ENCODE measurements at places on chromosomes 1 and 21.

DNA sequence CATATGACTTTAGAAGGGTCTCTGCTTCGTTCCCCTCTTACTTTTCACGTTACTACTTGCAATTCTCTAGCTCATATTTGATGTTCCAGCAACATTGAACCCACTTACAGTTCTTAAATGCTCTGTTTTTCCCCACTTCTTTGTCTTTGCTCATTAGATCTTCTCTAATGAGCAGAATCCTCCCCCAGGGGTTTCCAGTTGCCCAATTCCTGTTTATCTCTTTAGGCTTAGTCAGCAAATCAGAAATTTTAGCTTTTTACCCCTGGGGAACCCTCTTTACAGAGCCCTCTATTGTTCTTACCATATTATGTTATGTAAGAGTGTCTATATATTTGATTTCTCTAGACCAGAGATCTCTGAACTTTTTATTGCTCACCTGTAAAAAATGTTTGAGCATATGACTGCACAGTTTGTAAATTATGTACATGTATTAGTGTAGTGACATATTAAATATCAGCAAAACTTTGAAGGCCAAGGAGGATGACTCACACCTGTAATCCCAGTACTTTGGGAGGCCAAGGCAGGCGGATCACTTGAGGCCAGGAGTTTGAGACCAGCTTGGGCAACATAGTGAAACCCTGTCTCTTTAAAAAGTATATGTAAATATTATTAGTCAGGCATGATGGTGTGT lies 71.4 kb downstream of the FNBP1L start:
- DNase-seq = no peak

DNA sequence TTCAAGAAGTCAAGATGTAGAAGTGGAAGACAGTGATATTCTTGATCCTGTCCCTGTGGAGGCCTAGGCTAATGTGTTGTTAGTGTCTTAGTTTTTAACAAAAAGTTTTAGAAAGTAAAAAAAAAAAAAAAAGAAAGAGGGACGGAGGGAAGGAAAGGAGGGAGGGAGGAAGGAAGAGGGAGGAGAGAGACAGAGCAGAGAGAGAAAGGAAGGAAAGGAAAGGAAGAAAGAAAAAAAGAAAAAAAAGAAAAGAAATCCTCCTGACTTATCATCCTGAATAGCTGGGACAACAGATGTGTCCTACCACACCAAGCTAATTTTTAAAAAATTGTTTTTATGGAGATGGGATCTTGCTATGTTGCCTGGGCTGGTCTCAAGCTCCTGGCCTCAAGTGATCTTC lies 24.6 kb downstream of the PHACTR4 start:
- DNase-seq = no peak

GRCh38 chr1:217891966-217892365 lies 260.8 kb downstream of the SPATA17 start:
- DNase-seq = no peak

DNA sequence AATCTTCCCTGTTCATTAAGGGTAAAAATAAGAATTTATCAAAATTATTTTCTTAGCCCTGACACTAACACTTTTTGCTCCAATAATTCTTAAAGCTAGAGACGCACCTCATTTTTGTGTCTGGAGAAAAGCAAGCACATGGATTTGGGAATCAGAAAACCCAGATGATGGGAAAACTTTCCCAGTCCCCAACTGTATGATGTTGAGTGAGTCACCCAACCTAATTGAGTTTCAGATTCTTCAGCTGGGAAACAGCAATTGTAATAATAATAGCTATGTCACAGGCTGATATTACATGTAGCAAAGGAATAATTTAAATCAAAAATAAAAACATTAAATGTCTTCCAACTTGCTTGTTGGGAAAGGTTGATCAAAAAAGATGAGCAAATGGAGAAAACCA lies 159.0 kb downstream of the MIS18A start:
- DNase-seq = no peak

DNA sequence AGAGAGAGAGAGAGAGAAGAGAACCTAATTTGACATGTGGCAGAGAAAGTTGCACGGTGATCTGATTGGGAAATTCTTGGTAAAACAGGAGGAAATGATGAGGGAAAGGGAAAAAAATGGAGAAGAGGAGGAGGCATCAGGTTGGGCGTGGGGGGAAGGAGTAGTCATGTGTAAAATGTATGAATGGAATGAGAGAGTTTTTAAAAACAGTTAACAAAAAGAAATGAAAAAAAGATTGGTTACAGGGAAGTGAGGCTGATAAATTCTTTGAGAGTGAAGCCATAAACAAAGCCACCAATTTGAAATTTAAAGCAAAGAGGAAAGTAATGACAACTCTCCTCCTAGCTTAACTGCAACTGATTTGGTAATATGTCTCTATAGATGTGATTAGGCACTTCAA lies 409.2 kb downstream of the USH2A start:
- no peak for DNase-seq
